ENCODE measurements at places on chromosomes 4 and X.

- no peak for DNase-seq
Measured at GRCh38 chr4:8188085-8188484, 11.0 kb upstream of the SH3TC1 start.

- no peak for DNase-seq
Measured at GRCh38 chrX:45781901-45782553, 581.4 kb upstream of the DIPK2B start.

DNA sequence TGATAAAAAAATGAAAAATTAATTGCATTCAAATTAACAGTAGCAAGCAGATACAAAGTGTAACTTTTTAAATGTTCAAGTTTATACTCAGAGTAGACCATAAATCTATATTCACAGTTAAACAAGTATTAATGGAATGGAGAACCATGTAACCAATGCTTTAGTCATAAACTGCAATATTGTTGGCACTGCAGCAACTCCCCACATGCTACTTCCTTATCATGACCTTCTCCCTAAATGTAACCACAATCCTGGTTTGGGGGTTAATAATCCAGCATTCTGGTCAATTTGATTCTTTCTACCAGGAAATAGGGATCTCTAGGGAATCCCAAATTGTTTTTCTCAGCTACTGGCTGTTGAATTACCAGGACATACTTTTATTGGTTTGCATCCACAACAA is 223.9 kb upstream of the DCAF8L1 start:
- DNase-seq: no peak

- DNase-seq: no peak
Measured at GRCh38 chr4:1291091-1291490, 1.4 kb downstream of the MAEA start.

GRCh38 chr4:152189451-152190179 is 346.3 kb downstream of the FBXW7 start:
- no peak for DNase-seq

GRCh38 chr4:94304365-94304971 is 38.2 kb downstream of the HPGDS start:
- no peak for DNase-seq

DNA sequence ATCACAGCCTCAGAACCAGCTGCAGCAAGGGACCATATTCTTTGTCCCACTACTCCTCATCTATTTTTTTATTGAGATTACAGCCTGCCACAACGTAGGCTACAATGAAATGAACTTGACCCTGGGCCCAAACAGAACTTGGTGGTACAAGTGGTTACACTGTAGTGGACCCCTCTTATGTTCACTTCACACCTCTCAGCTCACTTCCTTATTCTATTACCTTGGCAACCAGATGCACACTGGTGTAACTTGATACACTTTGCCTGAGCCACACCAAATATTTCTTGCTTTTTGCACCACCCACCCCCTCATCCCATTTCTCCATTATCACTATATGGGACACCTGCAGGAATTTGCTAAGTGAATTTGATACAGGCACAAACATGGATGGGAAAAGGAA is 105.8 kb downstream of the CXCL13 start:
- no peak for DNase-seq

DNA sequence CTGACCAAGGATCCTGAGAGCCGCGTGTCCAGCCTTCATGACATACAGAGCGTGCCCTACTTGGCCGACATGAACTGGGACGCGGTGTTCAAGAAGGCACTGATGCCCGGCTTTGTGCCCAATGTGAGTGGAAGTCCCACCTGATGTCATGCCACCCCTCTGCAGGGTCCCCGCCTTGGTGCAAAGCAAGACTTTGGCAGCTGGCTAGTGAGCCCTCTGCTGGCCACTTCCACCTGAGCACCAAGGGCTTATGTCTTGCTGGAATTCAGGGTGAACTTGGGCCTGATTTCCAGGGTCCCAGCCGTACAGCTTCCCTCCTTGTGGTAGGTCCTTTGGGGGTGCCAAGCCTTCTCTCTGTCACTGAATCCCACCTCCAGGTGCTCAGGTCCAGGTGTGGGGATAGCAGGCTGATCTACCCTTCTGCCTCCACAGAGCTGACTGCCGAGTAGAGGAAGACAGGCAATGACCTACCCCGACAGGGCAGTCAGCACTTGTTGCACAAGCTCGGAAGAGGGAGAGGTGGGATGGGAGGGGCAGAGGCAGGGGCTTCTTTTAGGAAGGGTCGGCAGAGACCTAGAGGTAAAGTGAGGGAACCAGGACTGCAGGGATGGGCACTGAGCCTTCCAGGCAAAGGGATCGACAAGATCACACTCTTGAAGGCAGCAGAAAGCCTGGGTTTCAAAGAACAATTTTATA is 248.1 kb downstream of the EVC2 start:
- DNase-seq: no peak

GRCh38 chrX:15873566-15873965 is 19.0 kb upstream of the AP1S2 start:
- no peak for DNase-seq

- no peak for DNase-seq
Measured at GRCh38 chr4:165462009-165462408, 83.2 kb downstream of the CPE start.

DNA sequence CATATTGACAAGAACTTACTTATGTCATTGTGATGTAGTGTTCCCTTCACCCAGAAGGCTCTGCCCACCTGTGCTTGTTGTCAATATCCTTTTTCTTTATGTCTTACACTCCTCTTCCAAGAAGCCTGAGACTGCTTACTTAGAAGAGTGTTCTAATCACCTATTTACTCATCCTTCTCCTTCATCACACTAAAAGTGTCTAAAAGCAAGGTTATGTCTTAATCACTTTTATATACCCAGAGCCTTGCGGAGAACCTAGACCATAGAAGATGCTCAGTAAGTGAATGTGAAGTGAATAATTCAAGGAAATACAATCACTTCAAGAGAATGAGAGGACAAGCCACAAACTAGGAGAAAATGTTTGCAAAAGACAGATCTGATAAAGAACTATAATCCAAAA is 177.6 kb upstream of the S100G start:
- DNase-seq: no peak

- DNase-seq: no peak
Measured at GRCh38 chr4:31291238-31291637, 571.1 kb downstream of the PCDH7 start.

DNA sequence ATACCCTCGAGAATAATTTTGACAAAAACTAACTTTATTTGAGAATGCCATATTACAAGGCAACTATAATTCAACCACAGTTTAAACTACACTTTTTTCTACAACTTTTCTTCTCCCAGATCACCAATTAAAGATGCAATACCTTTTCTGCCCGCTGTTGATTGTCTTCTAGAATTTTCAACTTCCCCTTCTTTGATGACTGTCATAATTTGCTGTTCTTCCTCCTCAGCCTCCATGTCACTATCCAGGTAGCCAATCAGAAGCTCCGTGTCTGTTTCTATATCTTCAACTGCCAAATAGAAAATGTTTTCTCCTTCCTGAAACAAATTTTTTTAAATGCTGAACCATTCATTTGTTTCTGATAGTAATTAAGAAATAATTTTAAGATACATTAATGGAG is 101.5 kb downstream of the PRDM5 start:
- DNase-seq: no peak

- no peak for DNase-seq
Measured at GRCh38 chrX:70128071-70128470, 5.2 kb upstream of the IGBP1 start.

GRCh38 chr4:127631420-127631819 is 1.3 kb upstream of the INTU start:
- DNase-seq: no peak

DNA sequence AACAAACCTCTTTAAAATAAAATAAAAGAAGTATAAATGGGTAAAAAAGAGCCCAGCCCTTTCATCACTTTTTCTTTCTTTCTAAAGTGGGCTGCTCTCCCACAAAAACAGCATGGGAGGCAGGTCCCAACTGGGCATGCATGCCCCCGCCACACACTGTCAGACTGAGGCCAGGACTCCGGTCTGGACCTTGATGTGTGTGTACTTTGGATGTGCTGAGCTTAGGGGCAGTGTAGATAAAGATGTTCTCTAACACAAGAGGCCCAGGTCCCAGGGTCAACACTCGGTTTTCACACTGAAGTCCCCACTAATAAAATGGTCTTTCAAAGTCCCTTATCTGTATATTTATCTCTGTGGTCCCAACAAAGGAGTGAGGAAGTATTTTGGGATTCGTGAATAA is 44.4 kb downstream of the ADGRA3 start:
- no peak for DNase-seq

GRCh38 chr4:183670960-183671555 is 12.0 kb downstream of the TRAPPC11 start:
- DNase-seq: no peak

GRCh38 chr4:140291259-140291658 is 82.2 kb upstream of the SCOC start:
- no peak for DNase-seq

- no peak for DNase-seq
Measured at GRCh38 chr4:127124919-127125318, 507.8 kb upstream of the INTU start.

GRCh38 chr4:38075370-38076152 is 115.4 kb downstream of the PTTG2 start:
- DNase-seq: no peak

DNA sequence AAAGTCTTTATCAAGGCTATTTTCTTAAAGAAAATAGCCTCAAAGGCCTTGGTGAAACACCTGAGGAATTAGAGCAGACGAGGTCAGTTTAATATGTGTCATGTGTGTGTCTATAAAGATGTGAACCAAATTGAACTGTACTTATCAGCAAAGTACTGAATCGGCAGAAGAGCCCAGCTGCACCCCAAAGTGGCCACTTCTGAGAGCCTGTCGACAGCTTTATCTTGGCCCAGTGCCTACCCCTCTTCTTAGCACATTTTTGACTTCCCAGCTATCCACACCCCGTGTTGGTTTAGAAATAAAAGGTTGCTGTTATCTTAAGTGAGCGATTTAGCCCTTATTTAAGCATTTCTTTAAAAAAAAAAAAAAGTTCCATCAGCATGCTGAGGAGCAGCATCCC is 329.7 kb downstream of the FBXW7 start:
- no peak for DNase-seq

- DNase-seq: no peak
Measured at GRCh38 chrX:107725761-107726555, 49.6 kb downstream of the TSC22D3 start.

DNA sequence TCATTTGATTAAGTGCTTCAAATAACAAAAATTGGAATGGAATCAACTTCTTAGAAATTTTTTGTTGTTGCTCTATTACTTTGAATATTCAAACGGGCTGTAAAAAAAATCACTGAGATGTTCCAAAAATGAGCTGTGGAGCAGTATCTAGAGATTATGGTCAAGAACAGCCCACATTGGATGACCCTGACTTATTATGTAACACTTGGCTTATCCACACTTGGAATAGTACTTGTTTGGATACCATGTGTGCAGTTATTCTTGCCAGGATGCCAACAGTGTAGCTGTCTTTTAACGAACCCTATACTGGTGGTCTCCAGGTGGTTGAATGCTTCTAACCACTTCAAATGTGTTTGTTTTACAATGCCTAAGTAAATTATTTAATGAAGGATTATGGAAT is 64.9 kb upstream of the CAMK2D start:
- DNase-seq: no peak

DNA sequence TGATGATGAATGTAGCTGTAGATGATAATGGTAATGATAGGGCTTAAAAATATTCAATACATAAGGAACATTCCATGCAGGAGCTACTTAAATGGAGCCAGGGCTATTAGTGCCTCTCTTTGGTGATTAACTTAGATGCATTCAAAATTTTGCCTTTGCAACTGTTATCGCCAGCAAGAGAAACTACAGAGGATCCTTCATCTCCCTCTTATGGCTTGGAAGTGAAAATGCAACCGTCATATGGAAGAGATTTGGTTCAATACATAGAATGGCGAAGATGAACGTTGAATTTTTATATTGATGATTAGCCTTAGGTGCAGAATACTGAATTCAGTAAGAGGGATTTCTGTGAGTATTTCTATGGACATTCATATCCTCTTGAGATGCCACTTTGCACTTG is 134.5 kb upstream of the NLGN4X start:
- DNase-seq: no peak

- no peak for DNase-seq
Measured at GRCh38 chr4:165384598-165384997, 5.8 kb downstream of the CPE start.

GRCh38 chr4:8640816-8641215 is 48.3 kb downstream of the CPZ start:
- DNase-seq: no peak

DNA sequence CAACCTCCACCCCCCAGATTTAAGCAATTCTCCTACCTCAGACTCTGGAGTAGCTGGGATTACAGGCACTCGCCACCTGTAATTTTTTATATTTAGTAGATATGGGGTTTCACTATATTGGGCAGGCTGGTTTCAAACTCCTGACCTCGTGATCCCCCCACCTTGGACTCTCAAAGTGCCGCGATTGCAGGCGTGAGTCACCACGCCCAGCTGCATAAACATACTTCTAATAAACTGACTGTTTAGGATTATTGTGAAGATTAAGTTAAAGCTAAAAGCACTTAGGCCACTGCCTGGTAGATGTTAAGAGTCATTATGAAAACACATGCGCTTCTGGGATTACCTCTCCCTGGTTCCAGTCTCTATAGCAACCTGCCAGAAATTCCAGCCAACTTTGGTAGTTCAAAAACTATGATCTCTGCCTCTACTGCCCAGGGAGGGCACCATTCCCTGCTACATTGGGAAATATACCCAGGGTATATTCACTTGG is 30.2 kb upstream of the GRIA3 start:
- DNase-seq: no peak

DNA sequence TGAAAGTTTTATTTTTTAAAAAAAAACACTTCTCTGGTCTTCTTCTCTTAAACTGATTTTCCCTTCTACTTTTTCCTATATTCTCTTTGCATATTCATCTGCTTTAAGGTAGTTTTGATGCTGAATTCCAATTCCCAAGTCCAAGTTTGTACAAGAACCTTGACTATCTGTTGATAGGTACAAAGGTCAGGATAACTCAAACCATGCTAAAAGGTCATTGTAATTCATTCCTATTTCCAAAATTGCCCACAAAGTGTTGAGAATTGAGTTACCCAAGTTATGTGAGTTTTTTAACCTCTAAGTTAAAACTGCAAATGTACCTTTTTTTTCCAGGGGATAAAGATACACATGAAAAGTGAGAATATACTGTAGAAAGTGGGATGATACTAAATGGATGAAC is 46.1 kb upstream of the TMEM192 start:
- DNase-seq: no peak

- no peak for DNase-seq
Measured at GRCh38 chr4:181261279-181261678, 981.9 kb upstream of the TENM3 start.

DNA sequence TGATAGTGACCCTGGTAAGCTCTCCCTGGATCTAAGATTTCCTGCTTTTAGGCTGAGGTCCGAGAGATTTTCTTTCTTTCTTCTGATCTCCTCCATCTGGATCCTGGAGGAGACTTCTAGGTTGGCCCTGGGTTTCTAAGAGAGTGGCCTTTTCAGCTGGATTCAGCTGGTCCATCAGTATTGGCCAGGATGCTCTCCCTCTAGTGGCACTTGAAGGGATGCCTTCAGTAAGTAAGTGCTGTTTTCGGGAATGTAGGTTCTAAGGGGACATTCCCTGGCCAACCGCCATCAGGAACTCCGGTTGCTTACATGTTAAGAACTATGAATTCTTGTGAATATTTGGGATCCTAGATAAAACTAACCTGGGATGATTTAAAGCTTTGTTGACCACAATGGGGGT is 56.9 kb downstream of the SERTM2 start:
- DNase-seq: no peak
